ENCODE measurements at places on chromosomes 5 and 9.
A peak's percentile ranks its signal among the peaks of the same experiment; 100 is the strongest.

DNA sequence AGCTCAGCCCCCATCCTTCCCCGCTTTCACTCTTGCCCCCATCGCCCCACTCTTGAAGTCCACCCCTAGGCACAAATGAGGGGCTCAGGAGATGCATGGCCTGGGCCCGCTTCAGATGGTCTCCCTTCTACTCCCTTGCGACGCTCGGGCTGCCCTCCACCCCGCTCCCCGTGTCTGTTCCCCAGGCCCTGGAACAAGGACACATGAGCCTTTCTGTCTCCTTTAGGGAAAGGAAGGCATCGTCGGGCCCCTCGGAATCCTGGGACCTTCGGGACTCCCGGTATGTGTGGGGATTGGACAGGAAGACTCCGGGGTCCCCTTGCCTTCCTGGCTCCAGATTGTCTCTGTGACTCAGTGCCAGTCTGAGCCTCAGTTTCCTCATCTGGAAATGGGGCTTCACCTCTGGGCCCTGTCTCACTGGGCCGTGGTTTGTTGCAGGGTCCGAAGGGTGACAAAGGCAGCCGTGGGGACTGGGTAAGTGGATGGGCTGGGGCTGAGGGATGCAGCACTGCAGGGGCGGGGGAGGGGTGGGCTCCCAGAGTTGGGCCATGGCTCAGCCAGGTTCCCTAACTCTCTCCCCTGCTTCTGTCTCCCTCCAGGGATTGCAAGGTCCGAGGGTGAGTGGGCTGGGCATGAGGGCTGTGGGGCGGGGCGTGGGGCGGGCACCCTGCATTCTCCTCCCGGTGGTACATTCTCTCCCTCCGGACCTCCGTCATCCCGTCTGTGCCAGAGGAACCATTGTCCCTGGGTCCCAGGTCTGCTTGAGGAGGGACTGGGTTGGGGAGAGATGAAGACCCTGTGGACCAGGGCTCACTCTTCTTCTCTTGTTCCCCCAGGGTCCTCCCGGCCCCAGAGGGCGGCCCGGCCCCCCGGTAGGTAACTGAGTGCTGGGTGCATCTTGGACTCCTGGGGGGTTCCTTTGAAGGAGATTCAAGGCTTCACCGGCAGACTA, 21.8 kb upstream of the ORM1 start:
- DNase-seq: peak; percentile 4

DNA sequence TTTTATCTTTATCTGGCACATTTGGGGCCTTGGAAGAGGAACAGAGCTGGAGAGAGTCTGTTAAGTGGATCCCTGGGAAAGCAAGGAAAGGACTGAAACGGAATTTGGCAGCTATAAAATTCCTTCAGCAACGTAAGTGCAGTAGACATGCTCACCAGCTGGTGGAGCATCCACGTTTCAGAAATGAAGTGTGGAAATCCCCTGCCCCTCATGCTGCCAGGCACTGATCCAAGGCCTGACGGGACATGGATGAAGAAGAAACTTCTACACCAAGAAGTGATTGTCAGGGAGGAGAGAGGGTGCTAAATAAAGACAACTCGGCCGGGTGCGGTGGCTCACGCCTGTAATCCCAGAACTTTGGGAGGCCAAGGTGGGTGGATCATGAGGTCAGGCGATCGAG, 209.3 kb downstream of the ROR2 start:
- no peak for DNase-seq

GRCh38 chr9:3332802-3333201, 193.0 kb downstream of the RFX3 start:
- DNase-seq: no peak

DNA sequence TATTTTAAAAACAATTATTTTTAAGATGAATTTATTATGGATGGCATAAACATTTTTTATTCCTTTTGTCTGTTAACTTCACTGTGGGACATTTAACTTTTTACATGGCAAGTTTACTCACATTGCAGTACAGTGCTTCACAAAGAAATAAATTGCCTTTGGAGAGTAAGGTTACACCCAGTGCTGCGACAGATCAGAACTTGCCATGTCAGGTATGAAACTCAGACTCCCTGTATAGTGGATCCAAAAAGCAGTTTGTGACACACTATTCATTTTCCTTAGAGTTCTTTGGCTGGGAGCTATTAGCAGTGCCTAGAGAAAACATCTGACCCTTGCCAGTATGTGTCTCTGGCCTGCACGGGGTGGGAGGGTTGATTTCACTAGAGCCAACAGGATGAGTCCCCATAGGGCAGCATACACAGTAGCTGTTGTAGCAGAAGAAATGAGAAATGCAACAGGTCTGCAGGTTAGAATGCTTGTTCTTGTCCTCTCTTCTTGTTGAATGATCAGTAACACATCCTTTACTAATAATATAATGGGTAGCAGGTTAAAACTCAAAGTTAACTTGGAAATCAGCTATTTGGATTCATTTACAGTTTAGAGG, 42.9 kb downstream of the STARD4 start:
- no peak for DNase-seq

GRCh38 chr5:101937041-101937440, 359.0 kb downstream of the SLCO4C1 start:
- no peak for DNase-seq

DNA sequence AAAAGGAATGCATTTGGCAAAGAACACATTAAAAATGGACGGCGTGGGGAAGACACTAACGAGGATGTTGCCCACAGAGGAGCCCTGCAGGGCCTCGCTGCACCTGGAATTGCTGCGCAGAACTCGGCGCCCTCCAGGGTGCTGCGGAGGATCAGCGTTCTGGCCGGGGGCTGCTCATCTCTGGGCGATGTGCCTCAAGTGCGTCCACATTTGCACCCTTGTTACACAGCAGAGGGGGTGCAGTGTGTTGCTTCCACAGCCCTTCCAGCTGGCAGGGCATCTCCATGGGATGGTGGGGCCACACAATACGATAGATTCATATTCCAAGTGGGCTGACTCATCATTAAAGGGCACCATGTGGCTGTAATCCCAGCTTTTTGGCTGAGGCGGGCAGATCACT, 63.1 kb downstream of the AK8 start:
- no peak for DNase-seq

- DNase-seq: no peak
These were observed 681.5 kb upstream of the ACO1 start for GRCh38 chr9:31702957-31703356.

DNA sequence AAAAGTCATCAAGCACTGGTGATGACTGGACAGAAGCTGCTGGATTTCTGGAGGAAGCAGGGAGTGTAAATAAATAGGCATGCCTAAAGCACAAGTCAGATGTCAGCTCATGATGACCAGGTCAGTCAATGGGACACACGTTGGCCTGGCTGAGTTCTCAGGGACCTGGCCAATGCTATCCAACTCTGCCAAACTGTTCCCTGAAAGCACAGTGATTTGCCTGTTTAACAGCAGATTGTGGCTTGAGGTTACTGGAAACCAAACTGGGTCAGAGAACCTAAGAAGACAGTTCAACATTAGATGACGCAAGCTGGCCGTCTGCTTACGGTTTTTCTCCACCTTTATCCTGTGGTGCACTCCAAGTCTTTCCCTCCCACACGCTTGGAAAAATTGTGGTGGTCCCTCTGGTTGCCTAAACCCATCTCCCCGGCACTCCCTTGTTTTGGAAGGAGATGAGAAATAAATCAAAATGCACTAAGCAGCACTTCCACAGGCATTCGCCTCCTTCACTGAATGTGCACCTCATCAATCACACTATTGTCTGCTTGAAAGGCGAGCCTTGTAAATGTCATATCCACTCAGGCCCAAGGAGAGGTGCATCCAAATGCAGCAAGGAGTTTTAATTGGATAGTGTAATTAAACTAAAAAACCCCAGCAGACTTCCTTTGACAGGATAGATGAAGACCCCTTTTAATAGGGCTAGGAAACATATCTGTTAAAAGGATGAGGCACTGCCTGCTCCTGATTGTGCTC, 199.4 kb downstream of the GAPVD1 start:
- no peak for DNase-seq

- peak; percentile 47 for DNase-seq
These were observed 31.6 kb downstream of the LMNB1 start for GRCh38 chr5:126808521-126808988.

- no peak for DNase-seq
These were observed 51.1 kb downstream of the GNA14 start for GRCh38 chr9:77597057-77597456.

- DNase-seq: no peak
These were observed 115.5 kb downstream of the C9orf50 start for GRCh38 chr9:129505270-129505902.

GRCh38 chr9:126058591-126058990, 268.0 kb upstream of the MVB12B start:
- no peak for DNase-seq

- DNase-seq: no peak
These were observed 319.2 kb downstream of the NSG2 start for GRCh38 chr5:174364676-174365075.

GRCh38 chr5:154502180-154502579, 24.2 kb upstream of the HAND1 start:
- no peak for DNase-seq
